Small intestine (tissue), 16 donors: ENCODE measurements at places on chromosomes 7 and 10. TPM values are rescaled to one million over a fixed set of nuclear protein-coding genes. Genes with fewer than 3 reads are reported as not detected.

PLXNA4 gene
- polyA plus RNA-seq = 1.2 TPM

PRLHR gene
- polyA plus RNA-seq = not detected

NUTM2D gene
- 2.0 TPM for polyA plus RNA-seq

DNAJC12 gene
- polyA plus RNA-seq = 5.8 TPM

SCART1 gene
- polyA plus RNA-seq = 2.1 TPM

TFEC gene
- 0.82 TPM for polyA plus RNA-seq

NPFFR1 gene
- polyA plus RNA-seq = not detected

GLI3 gene
- polyA plus RNA-seq = 1.8 TPM

CUZD1 gene
- polyA plus RNA-seq = 3.2 TPM

LRGUK gene
- 0.22 TPM for polyA plus RNA-seq

CCDC146 gene
- polyA plus RNA-seq = 2.4 TPM

MYL10 gene
- polyA plus RNA-seq = not detected

FXYD4 gene
- not detected for polyA plus RNA-seq

PRSS2 gene
- 154 TPM for polyA plus RNA-seq

SFTPA1 gene
- polyA plus RNA-seq = 3.5 TPM

CTAGE8 gene
- 13.4 TPM for polyA plus RNA-seq

AIFM2 gene
- 15.7 TPM for polyA plus RNA-seq

NRCAM gene
- polyA plus RNA-seq = 0.45 TPM

VAX1 gene
- polyA plus RNA-seq = not detected

SEMA3A gene
- 2.4 TPM for polyA plus RNA-seq

C10orf53 gene
- polyA plus RNA-seq = not detected

THSD7A gene
- polyA plus RNA-seq = not detected

MET gene
- polyA plus RNA-seq = 12.4 TPM

DOCK1 gene
- 16.8 TPM for polyA plus RNA-seq

ARHGEF35 gene
- polyA plus RNA-seq = 46.1 TPM

DGKI gene
- 0.35 TPM for polyA plus RNA-seq

NPTX2 gene
- 0.27 TPM for polyA plus RNA-seq

GTPBP4 gene
- 33.8 TPM for polyA plus RNA-seq

ADCY1 gene
- polyA plus RNA-seq = 0.88 TPM

TRIM24 gene
- 37.3 TPM for polyA plus RNA-seq

SPDYE8 gene
- not detected for polyA plus RNA-seq

PTER gene
- polyA plus RNA-seq = 10.6 TPM

CFAP46 gene
- polyA plus RNA-seq = 0.43 TPM

CHST15 gene
- polyA plus RNA-seq = 5.0 TPM

CYP3A7 gene
- 1.3 TPM for polyA plus RNA-seq

GIMAP7 gene
- polyA plus RNA-seq = 31.1 TPM

CLEC2L gene
- not detected for polyA plus RNA-seq

BAMBI gene
- polyA plus RNA-seq = 46.5 TPM

NUB1 gene
- 37.4 TPM for polyA plus RNA-seq

AVPI1 gene
- 48.9 TPM for polyA plus RNA-seq

MRC1 gene
- 23.3 TPM for polyA plus RNA-seq

HOXA11 gene
- polyA plus RNA-seq = not detected

GALNT17 gene
- 0.54 TPM for polyA plus RNA-seq

CRHR2 gene
- polyA plus RNA-seq = 0.32 TPM

CDNF gene
- 3.9 TPM for polyA plus RNA-seq

UBTD1 gene
- 7.0 TPM for polyA plus RNA-seq

CTBP2 gene
- polyA plus RNA-seq = 38.1 TPM
